ENCODE measurements at places on chromosomes 3 and 15. TPM values are rescaled to one million over a fixed set of nuclear protein-coding genes. Genes with fewer than 3 reads are reported as not detected.

The GOLGA8K gene
- 1.2 TPM for total RNA-seq

The ECE2 gene
- total RNA-seq: not detected

The CERS3 gene
- not detected for total RNA-seq

The GABRA5 gene
- not detected for total RNA-seq

The UPK1B gene
- not detected for total RNA-seq

The CYP1A1 gene
- 65.0 TPM for total RNA-seq

The SLC25A38 gene
- total RNA-seq: 16.7 TPM

The CCDC54 gene
- not detected for total RNA-seq

The AADACL2 gene
- total RNA-seq: 0.22 TPM

The ERICH6 gene
- 0.29 TPM for total RNA-seq

The DLL4 gene
- 15.2 TPM for total RNA-seq

The C3orf20 gene
- total RNA-seq: 0.16 TPM

The THPO gene
- total RNA-seq: 1.1 TPM

The HDAC11 gene
- total RNA-seq: 7.9 TPM

The CLDN16 gene
- total RNA-seq: not detected

The GABRB3 gene
- total RNA-seq: 1.5 TPM

The CCR8 gene
- total RNA-seq: not detected

The ALDH1L1 gene
- 105 TPM for total RNA-seq

The RMDN3 gene
- total RNA-seq: 57.0 TPM

The RTP4 gene
- 1.6 TPM for total RNA-seq

The HTR3E gene
- total RNA-seq: not detected

The RETNLB gene
- not detected for total RNA-seq

The CGNL1 gene
- total RNA-seq: 2.4 TPM

The FGD5 gene
- 38.6 TPM for total RNA-seq

The TIMMDC1 gene
- 107 TPM for total RNA-seq

The FGF7 gene
- total RNA-seq: 175 TPM

The PLSCR4 gene
- 60.7 TPM for total RNA-seq

The SRPRB gene
- total RNA-seq: 58.9 TPM

The TUSC7 gene
- total RNA-seq: not detected

The FAM107A gene
- 39.2 TPM for total RNA-seq

The AAGAB gene
- total RNA-seq: 26.1 TPM

The ATP13A4 gene
- total RNA-seq: not detected

The EFHB gene
- 1.3 TPM for total RNA-seq

The SPESP1 gene
- total RNA-seq: 1.3 TPM

The TMEM158 gene
- total RNA-seq: 5.7 TPM

The AMOTL2 gene
- total RNA-seq: 272 TPM

The HYAL1 gene
- 11.2 TPM for total RNA-seq

The DAZL gene
- total RNA-seq: not detected

The GOLGA6D gene
- total RNA-seq: not detected

The SLC28A2 gene
- total RNA-seq: not detected

The GYG1 gene
- total RNA-seq: 52.9 TPM

The SYNM gene
- 36.4 TPM for total RNA-seq

The LMAN1L gene
- not detected for total RNA-seq

The TRPM1 gene
- 0.93 TPM for total RNA-seq

The CSPG4 gene
- 105 TPM for total RNA-seq

The DGKG gene
- total RNA-seq: 1.7 TPM

The MORC1 gene
- total RNA-seq: not detected

All from mesenteric fat pad (tissue), 1 donor.